Eye (tissue), 1 donor: ENCODE measurements at places on chromosomes 3 and 15.

DNA sequence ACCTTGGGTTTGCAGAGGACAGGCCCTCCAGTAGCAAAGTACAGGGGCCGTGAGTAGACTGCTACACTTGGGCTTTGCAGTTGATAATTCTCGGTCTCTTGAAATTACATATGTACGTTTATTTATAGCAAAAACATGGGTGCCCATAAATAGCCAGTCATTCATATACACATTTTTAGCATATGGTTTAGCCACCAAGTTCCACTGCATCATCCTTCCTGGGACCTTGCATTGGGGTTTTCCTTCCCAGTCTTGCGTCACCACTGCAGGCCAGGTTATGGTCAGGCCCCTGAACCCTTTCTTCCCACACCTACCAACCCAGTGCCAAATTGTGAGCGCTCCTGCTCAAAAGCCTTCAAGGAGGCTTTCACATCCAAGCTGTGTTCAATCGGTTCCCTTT lies 12.7 kb downstream of the KLHL25 start:
- no peak for DNase-seq

DNA sequence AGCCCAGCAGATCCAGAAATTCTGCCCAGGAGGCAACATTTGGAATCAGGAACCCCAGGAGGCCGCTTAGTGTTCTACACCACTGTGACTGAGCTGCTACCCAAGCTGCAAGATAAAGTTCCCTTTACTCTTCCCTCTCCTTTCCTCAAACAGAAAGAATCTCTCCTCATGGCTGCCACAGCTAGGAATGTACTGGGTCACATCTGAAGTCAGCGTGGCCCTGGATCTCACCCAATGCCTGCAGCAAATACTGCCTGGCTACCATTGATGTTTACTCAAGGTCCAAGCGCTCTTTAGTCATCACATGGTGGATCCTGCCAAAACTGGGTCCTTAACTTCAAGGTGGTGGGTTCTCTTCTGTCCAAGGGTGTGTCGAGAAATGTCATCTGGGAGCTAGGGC lies 382.7 kb downstream of the EPHA6 start:
- DNase-seq = no peak

GRCh38 chr15:27694506-27695087 lies 404.5 kb downstream of the OCA2 start:
- DNase-seq = no peak

DNA sequence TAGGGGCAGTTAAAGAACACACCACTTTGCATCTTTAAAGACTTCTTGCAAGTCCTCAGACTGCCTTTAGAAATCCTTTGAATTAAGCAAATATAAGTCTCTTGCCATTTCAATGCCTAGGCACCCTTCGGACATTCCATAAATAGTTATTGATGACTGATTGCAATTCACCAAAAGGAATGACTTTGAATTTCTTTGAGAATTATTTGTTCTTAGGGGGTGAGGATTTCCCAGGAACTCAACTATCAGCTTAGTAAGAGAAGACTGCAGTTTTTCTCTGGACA lies 495 bp upstream of the MYEF2 start:
- no peak for DNase-seq

DNA sequence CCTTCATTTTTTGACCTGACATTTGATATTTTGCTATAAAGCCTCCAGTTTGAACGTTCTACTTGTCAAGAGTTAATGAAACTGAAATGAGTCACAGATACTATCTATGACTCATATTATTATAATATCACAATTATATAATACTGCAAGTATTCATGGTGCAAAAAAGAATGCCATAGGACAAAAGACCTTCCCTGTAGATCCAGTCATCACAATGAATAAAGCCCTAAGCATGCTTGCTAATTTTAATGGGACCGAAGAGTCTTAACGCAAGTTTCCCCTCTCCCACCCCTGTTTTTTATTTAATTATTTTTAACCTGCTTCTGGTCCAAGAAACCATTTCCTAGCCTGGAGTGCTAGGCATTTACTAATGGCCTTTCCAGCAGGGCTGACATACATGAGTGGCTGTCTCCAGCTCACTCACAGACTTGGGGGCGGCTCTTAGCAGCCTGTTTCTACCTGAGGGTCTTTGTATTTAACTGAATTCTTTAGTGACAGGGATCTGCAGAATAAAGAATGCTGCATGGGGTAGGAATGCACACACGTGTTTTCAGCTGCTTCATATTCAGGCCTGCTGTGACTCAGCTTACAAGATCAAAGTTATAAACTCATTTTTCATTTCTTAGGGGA lies 61.2 kb downstream of the THBS1 start:
- peak; percentile 62 for DNase-seq

DNA sequence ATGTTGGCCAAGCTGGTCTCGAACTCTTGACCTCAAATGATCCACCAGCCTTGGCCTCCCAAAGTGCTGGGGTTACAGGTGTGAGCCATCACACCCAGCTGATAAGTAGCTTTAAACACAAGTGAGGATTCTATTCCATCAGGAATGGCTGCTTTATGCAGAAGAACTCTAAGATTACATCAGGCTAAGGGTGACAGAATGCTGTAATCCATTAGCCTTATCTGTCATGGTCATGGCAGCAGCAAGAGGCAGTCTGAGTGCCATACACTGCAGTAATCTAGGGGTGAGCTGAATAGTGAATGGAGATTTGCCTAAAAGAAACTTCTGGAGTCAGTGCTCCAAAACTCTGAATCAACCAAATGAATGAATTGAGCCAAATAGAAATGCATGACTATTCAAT lies 39.6 kb downstream of the LIPC start:
- DNase-seq = no peak

GRCh38 chr3:121839962-121840361 lies 5.0 kb downstream of the EAF2 start:
- DNase-seq = no peak

DNA sequence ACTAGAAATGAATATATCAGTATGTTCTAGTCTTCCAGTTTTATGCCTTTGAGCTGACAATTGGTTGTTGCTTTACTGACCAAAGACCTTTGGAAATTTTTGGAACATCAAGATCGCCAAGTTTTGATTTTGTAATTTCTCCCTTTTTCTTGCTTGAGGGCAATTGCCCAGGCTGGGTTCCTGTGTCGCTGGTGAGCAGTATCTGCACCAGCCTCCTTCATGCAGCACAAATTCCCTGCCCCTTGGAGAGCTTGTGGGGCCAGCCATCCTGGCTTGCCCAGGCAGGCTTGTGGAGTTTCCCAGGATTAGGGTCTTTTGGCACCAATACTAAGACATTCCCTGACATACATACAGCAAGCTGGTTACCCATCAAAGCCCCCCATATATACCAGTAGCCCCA lies 37.9 kb upstream of the HACD2 start:
- no peak for DNase-seq

GRCh38 chr3:168269001-168269400 lies 173.3 kb upstream of the GOLIM4 start:
- DNase-seq = no peak

- peak; percentile 82 for DNase-seq
Observed at GRCh38 chr15:27418726-27419125, 447.7 kb downstream of the GABRG3 start.
